Brain microvascular endothelial cell (primary cell): ENCODE measurements at places on chromosomes 6 and 20.

- DNase-seq = peak; percentile 63
Observed at GRCh38 chr6:85449818-85450759, at the start of gene NT5E. TSS of gene NT5E (plus strand) at chr6:85450083. CDS start at chr6:85450140, 57 bp downstream.

DNA sequence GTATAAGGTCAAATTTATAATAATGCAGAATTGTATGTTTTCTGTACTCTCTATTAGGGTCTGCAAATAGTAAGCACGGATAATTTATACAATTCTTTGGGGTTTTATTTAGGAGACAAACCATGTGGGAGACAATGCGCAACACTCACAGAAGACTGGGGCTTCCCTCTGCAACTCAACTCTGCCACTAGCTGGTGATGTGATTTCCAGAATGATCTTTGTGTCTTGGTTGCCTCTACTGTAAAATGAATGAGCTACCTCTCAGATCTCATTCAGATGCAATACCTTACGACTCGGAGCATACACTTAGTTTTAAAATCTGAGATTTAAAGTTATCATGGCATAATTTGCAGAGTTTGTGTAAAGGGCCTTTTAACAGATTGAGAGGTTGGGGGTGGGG is 6.4 kb downstream of the MAN1A1 start:
- no peak for DNase-seq

GRCh38 chr6:130189531-130190397 is 33.0 kb downstream of the SAMD3 start:
- DNase-seq = no peak

- DNase-seq = no peak
Observed at GRCh38 chr6:45557454-45557853, 179.7 kb upstream of the SUPT3H start.

DNA sequence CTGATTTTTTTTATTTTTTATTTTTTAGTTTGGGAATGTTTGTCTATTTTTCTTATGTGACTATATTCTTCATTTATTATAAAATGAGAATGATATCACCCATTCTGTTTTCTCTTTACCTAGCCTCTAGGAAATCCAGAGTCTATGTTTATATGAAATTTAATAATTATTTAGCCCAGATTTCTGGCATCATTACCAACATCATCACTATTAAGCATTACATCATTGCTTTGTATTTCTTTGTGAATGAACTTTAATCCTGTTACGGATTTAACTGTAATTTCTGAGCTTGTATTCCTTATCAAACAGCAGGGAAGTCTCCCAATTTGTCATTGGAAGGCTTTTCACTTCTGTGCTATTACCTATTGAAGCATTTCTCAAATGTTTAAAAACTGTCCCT is 72.7 kb upstream of the NOX3 start:
- no peak for DNase-seq

- DNase-seq = no peak
Observed at GRCh38 chr6:44078827-44079671, 48.2 kb downstream of the MRPL14 start.

- no peak for DNase-seq
Observed at GRCh38 chr6:166194914-166195859, 27.5 kb upstream of the TBXT start.

DNA sequence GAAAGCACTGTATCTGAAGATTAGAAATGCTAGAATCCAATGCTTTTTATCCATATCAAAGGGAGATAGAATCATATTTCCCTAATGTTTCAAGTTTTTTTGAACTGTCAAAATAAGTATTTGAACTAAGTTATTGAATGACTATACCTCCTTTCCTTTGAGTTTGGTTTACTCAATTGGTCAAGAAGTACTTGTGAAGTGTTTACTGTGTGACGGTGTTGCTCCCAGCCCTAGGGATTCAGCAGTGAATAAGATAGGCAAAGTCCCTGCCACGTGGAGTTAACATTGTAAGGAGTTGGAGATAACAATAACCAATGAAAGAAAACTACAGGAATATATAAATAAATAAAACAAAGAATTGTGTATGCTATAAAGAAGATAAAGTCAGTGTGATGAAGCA is 535.9 kb downstream of the FRK start:
- DNase-seq = no peak

DNA sequence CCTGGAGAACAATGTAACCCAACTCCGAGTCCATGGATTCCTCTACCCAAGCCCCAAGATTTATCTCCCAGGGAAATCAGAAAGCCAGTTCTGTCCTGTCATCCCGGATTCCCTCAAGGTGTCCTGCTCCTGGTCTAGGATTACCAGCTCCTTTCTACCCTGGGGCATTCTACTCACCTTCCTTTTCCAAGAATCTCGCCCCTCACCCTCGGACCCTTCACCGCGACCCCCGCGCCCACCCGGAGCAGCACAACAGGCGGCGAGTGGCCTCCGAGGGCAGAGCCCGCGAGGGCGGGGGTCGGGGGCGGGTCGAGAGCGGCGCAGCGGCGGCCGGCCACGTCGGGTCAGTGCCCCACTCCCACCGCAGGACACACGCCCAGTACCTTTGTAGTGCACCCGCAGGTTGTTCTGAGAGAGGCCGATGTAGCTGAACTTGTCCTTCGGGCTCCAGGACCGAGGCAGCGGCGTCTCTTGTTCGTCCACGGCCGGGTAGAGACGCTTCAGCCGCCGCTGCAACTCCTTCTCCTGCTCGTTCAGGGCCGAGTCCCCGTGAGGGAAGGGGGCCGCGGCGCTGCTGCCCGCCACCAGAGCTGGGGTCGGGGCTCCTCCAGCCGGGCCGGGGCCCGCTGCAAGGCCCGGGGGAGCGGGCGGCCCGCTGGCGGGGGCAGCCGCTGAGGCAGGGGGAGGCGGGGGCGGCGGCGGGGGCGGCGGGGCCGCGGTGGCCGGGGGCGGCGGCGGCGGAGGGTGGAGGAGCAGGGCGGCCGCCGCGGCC is 897 bp downstream of the RANBP9 start:
- no peak for DNase-seq

GRCh38 chr6:27693766-27694546 is 218.2 kb downstream of the OR2B2 start:
- peak; percentile 15 for DNase-seq

GRCh38 chr20:62632575-62633090 is 9.7 kb upstream of the SLCO4A1 start:
- DNase-seq = no peak

GRCh38 chr6:16824845-16825685 is 63.8 kb upstream of the ATXN1 start:
- no peak for DNase-seq

- no peak for DNase-seq
Observed at GRCh38 chr6:3284436-3284876, 25.7 kb downstream of the PSMG4 start.

- no peak for DNase-seq
Observed at GRCh38 chr6:27810768-27811450, 101.3 kb downstream of the OR2B2 start.

- DNase-seq = no peak
Observed at GRCh38 chr20:14544688-14545087, 207.3 kb upstream of the FLRT3 start.

GRCh38 chr6:128432394-128432793 is 88.0 kb downstream of the PTPRK start:
- no peak for DNase-seq

- DNase-seq = no peak
Observed at GRCh38 chr6:43915208-43915869, 145.3 kb downstream of the VEGFA start.

DNA sequence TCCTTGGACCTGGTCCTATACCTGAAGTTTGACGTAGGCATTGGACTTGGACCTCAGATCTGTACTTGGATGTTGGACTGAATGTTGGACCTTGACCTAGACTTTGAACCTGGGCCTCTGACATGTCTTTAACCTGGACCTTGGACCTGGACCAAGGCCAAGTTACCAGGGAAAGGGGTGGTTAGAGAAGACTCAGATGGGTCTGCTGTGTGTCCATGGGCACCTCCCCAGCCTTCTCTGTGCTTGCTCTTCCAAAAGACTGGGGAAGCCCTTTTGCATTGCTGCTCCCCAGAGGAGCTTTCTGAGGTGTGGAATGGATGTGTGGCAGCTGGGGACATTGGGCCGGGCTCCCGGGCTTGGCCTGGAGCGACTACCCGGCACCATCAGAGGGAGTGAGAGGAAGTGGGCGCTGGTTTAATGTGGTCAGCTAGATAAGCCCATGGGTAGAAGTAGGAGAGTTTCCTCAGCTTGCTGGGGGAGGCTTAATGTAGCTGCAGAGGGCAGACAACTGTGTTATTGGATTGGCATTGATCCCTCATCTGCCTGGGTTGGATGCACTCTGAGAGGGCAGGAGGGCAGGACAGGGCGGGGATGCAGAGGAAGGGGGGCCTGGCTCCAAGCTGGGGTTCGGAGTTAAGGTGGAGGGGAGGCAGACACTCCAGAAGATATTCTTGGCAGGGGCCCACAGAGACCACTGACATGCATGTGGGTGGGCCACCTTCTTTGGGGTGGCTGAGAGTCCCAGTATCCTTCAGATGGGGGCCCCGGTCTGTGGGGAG is 4.2 kb downstream of the SCRT2 start:
- no peak for DNase-seq

- DNase-seq = no peak
Observed at GRCh38 chr6:14442242-14442641, 324.7 kb downstream of the CD83 start.

DNA sequence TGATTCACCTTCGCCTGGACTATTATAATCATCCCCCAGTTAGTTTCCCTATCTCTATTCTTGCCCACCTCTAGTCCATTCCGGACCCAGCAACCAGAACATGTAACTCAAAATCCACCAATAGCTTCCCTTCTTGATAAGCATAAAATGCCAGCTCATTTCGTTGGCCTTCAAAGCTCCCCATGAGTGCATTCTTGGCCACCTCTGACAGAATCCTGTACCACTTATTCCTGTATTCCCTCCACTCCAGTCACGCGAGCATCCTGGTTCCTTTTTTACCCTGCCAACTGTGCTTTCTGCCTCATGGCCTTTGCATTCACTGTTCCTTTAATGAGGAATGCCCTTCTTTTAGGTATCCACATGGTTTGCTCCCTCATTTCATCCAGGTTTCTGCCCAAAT is 36.7 kb downstream of the CYP24A1 start:
- no peak for DNase-seq

- DNase-seq = no peak
Observed at GRCh38 chr6:16519265-16520242, 241.7 kb downstream of the ATXN1 start.
